HL-60 (cell line): ENCODE measurements at places on chromosomes 1 and 21.

- DNase-seq = no peak
Measured at GRCh38 chr1:17826165-17826488, 71.0 kb downstream of the ACTL8 start.

DNA sequence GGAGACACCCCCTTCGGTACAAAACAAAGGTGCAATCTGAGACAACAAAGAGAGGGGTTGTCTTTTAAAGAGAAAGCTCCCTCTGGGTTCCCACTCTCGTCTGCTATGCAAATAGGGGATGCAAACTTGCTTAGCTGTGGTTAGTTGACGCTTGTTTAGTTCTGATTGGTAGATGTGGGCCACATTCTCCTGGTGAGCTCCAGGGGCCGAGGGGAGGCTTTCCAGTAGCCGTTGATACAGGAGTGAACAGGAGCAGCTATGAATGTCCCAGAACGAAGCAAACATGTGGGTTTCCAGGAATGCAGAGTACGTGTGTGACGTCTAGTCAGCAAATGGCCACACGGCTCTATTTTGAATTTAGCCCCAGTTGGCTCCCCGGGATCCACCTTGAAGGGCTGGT, 14.7 kb downstream of the TFF2 start:
- DNase-seq = no peak

- no peak for DNase-seq
Measured at GRCh38 chr1:19456968-19457441, 28.3 kb downstream of the CAPZB start.

DNA sequence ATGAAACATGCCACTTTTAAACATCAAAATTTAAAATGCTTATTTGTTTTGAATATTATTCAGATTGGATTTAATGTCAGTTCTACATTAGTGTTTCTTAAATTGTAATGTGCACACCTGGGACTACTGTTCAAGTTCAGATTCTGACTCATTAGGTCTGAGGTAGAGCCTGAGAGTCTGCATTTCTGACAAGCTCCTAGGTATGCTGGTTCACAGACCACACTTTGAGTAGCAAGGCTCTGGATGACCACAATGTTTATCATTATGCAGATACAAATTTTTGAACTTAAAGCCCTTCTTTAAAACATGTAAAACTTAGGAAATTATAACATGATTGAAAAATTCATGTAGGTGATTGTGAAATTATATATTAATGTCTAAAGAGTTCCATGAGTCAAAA, 40.2 kb downstream of the TTLL7 start:
- no peak for DNase-seq

DNA sequence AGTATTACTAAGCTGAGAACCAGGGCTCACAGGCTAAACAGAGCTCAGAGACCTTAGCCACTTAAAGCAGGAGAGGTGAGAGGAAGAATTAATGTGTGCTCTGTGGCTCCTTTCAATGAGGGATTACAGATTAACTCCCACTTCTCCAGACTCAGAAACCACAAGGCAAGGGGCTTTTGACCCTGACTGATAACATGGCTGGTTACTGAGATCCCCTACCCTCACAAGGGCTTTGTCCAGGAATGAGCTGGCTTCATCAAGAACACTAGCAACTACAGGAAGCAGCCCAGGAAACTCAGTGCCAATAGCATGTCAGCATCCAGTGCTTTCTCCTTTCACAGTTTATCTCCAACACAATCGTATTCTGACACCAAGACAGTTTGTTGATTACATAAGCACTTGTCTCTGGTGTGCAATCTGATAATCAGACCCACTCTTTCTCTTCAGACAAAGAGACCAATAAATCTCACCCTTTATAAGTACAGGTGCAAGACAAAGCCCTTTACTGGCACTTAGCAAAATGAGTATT, 38.8 kb downstream of the ERI3 start:
- no peak for DNase-seq

- no peak for DNase-seq
Measured at GRCh38 chr1:6268415-6268814, 7.5 kb upstream of the GPR153 start.

GRCh38 chr1:215243345-215244054, 161.0 kb downstream of the KCNK2 start:
- DNase-seq = no peak

GRCh38 chr1:206447422-206447765, 22.9 kb upstream of the IKBKE start:
- DNase-seq = no peak

- DNase-seq = no peak
Measured at GRCh38 chr1:200411406-200412257, 1.8 kb upstream of the ZNF281 start.

DNA sequence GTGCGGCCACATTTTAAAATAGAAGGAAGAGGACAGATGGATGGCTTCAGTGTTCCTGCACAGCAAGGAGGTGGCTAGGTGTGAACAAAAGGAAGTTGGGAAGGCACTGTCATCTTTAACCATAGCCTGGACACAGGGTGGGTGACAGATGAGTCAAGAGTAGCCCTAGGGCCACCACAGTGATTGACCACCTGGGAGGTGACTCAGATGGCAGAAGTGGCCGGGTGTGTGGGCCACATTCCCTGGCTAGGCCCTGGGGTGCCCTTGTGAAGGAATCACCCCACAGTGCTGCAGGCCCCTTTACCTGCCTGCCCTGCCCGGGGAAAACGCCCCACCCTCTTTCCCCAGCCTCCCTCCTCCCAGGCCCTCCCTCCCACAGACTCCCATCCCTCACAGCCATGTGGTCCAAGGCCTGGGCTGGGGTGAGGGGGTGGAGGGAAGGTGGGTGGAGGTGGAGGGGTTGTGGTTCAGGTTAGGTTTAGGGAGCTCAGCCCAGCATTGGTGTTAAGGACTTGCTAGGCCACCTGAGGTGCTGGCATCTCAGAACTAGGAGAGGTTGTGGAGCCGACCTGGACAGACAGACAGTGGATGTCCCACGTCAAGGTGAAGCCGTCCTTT, 59.1 kb downstream of the SPSB1 start:
- DNase-seq = no peak

- DNase-seq = no peak
Measured at GRCh38 chr1:18126616-18127015, 19.0 kb downstream of the IGSF21 start.

DNA sequence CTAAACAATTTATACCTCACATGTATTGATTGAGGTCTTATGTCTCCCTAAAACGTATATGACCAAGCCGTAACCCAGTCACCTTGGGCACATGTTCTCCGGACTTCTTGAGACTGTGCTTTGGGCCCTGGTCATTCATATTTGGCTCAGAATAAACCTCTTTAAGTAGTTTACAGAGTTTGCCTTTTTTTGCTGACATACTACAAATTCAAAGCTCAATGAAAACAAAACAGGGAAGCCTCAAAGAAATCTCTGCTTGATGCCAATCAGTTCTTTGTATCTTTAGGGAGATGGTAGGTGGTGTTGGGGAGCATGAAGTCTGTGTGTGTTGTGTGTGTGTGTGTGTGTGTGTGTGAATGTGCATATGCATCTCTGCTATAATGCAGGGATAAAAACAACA, 247.0 kb downstream of the KCNJ6 start:
- DNase-seq = no peak

- DNase-seq = no peak
Measured at GRCh38 chr1:225406976-225407725, 20.7 kb downstream of the LBR start.

- no peak for DNase-seq
Measured at GRCh38 chr1:206816390-206817287, 44.3 kb upstream of the IL10 start.

DNA sequence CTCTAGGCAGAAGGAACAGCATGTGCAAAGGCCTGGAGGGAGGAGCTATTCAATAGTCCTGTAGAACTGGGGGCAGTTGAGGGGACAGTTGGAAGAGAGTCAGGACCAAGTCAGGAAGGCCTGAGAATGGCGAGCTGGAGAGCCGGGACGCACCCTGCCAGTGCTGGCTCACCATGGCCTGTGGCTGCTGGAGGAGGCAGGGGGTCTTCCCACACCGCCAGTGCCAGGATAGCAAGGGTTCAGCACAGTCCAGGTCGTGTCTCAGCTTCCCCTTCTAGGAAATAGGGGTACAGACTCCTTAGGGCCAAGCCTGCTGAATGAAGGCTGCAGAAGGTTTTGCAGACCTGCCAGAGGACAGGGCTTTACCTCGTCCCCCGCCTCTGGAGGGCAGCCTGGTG, 7.3 kb downstream of the PODN start:
- DNase-seq = no peak

GRCh38 chr1:247400685-247401084, 15.3 kb upstream of the NLRP3 start:
- DNase-seq = no peak

DNA sequence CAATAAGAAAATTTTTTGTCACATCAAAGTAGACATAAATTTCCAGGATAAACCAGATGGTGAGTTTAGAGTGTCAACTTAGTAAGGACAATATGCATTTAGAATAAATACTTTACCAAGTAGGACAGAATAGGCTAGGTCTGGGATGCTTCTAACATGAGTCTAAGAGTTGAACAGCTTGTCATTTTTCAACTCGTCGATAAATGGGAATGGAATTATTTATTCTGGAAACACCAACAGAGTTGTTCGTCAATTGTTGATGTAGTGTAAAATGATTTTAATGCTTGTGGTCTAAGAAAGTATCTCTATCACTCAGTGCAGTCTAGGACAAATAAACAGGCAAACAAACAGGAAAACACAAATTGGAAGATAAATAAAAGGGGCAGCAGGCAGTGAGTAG, 358.4 kb upstream of the ST6GALNAC5 start:
- DNase-seq = no peak

DNA sequence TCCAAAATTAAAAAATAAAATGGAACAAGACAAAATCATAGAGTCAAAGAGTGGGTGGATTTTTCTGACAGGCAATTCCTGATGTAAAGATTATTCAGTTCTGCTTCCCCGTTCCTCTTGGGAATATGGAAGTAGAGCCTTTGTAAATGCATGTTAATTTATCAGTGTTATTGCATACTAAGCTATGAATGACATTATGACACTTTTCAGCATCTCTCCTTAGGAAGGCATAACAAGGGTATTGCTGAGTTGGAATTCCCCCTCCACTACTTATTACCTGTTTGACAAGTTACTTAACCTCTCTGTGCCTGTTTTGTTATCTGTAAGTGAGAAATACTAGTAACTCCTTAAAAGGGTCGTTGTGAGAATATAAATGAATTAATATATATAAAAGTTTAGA, 640.4 kb downstream of the LMO4 start:
- DNase-seq = no peak

DNA sequence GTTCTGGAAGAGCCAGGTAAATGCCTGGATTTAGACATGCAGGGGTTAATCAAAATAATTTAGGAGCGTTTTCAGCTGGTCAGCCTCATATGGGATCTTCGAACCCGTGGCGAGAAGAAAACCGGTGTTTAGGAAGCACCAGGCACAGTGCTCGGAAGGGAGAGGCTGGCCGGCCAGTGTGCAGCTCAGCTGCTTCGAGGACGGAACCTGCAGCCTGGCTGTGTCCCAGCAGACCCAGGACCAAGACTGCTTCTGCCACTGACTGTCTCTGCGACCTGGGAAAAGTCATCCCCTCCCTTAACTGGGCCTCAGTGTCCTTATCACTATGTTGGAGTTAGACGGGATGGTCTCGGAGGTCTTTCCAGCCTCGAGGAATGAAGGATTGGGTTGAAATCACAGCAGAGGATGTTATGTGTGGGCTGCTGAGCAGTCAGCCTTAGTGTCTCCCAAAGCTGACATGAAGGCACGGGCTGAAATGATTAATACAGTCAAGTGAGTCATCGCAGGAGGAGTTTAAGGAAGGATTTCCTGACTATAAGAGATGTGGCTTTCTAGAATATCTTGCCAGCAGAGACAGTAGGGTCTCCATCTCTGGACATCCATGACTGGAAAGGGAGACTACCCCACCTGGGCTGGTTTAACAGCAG, 20.8 kb downstream of the PPFIA4 start:
- DNase-seq = no peak

- peak; percentile 75 for DNase-seq
Measured at GRCh38 chr1:113782406-113782805, 23.1 kb upstream of the PHTF1 start.

GRCh38 chr1:164495905-164496304, 63.1 kb upstream of the PBX1 start:
- DNase-seq = no peak

DNA sequence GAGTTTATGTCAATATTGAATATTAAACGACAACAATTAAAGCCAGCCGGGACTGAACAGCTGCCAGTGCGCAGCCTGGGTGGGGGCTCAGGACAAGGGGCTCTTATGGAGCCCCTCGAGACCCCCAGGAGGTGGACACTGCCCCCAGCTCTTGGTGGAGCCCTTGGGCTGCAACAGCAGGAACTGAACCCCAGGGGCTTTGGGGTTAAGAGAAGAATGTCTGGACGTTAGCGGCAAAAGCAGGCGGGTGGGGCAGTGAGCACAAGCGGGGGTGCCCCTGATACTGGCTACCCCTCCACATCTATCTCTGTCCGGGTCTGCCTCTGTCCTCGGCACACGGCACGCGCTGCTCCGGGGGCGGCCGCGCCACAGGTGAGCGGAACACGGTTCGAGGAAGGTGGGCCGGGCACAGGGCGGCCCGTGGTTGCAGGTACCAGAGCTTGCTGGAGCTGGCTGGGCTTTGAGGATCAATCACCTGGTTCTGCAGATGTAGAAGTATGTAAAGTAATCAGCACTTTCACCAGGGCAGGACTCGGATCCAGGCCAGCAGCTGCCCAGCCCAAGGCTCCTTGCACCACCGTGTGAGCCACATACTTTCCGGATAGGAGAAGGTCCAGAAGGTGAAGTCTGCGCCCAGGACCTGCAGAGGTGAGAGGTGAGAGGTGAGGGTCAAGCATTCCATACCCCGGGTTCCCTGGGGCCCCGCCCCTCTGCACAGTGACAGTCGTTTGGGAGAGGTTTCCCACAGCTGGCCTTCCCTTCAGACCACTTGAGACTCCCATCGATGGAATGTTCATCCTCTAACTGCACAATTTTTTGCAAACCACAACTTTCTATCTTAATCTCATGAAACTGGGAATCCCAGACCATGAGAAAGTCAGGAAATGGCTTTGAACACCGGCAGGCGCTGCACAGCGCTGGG, 12.4 kb upstream of the POFUT2 start:
- no peak for DNase-seq

DNA sequence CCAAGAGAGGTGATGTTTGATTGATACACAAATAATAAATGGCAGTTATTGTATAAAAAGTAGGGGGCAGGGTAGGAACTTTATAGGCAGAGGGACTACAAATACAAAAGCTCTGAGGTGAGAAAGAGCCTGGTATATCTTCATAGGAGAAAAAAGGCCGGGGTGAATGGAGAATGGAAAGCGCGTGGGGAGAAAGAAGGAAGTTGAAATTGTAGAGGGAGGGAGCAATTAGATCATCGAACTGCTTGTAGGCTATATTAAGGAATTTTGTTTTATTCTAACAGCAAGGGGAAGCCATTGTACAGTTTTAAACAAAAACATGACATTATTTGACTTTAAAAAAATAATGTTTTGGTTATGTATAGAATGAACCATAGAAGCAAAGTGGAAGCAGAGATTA, 147.4 kb downstream of the PDE4B start:
- no peak for DNase-seq
